ENCODE measurements at places on chromosomes 1 and 21. TPM values are rescaled to one million over a fixed set of nuclear protein-coding genes. Genes with fewer than 3 reads are reported as not detected.

GRCh38 chr1:180277476-180278193, 47.6 kb downstream of the LHX4 start:
- H3K27ac ChIP-seq: no peak overlapping the region
- no peaks in the 10 kb centered on the region for H3K27me3 ChIP-seq
- no peak overlapping the region for H3K4me3 ChIP-seq
- no peak for DNase-seq

NGF gene
- 0.64 TPM for total RNA-seq

TMPRSS2 gene
- 113 TPM for total RNA-seq

MEF2D gene
- 9.6 TPM for total RNA-seq

Data from hepatocyte (in vitro differentiated cells).